ENCODE measurements at places on chromosomes 12 and 14.

GRCh38 chr14:103099081-103099732, 4.7 kb downstream of the EXOC3L4 start:
- no peak for DNase-seq

DNA sequence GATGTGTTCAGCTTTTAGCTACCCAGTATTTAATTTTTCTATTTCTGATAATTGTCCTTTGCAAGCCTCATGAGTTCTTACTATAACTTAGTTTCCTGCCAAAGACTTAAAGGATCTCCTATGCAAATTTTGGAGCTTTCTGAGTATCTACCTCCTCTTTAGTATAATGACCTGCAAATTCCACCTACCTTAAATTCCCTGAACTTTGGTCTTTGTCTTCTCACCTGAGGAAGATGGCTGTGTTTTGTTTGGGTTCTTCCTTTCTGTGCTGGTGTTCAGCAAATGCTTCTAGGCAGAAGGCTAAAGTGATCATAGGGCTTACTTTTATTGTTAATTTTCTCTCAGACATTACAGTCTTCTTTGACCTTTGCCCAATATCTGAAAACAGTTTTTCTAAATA, 142.8 kb downstream of the FUT8 start:
- no peak for DNase-seq

GRCh38 chr12:49054524-49054923, 6.1 kb downstream of the KMT2D start:
- no peak for DNase-seq

DNA sequence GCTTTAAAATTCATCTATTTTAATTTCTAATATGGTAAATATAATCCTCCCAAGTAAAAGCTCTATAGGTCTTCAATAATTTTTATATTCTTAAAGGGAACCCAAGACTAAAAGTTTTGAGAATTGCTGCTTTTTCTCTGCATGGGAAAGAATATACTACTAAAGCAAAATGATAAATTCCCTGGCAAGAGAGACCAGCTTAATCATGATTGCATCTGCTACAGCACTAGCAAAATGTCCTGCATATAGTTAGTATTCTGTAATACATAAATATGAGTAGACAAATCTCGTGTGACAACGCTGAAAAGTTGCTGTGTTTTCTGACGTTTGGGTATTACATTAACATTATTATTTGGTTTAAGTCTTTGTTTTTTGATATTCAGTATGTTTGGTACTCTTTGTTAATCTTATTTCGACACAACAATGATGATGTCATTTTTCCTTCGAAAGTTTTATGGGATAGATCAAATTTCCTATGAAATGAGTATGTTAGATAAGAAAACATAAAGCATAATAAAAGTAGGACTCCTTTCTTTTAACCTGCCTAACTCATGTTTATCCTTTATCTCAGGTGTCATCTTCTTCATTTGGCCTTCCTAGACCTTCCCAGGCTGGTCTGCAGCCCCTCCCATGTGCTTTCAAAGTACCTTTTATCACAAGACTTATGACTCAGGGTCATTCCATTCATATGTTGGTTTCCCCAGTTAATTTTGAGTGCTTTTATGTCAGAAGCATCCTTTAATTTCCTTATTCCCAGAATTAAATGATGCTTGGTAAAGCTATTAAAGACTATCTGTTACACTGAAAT, 321.9 kb downstream of the RAD51B start:
- no peak for DNase-seq

DNA sequence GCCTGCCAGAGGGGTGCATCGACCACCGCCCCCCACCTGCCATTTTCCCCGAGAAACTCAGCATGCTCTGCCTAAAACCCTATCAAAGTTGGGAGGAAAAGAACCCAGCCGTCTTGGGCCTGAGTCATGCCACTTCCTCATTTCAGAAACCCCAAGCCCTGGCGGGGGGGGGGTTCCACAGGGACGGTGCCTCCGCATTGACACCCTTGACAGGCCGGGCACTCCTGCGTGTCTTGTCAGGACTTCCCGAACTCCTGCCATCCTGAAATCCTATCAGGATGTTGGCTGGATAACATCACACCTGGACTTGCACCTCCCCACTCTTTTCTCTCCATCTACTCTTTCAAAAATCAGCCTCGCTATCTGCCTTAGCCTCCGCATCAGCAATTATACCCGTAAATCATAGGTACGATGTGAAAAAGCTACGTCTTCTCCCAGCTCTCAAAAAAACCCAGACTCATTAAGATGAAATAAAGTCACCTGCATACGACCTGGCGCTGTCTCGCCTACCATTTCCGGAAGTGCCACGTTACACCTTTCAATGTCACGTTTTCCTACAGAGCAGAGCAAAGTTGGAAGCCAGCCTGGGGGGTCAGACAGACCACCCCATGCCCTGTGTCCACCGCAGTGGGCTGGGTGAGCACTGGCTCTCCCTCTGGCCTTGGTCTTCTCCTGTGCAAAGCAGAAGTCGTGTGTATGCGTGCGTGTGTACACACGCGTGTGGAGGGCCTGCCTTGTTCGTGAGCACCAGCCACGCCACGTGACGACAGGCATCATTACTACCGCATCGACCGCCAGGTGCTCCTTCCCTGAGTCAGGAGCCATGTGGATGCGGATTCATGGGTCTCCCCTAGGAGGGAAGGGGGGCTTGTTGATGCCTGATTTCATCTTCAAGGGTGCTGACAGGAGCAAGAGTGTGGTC, 96.7 kb downstream of the RFLNA start:
- peak; percentile 50 for DNase-seq

DNA sequence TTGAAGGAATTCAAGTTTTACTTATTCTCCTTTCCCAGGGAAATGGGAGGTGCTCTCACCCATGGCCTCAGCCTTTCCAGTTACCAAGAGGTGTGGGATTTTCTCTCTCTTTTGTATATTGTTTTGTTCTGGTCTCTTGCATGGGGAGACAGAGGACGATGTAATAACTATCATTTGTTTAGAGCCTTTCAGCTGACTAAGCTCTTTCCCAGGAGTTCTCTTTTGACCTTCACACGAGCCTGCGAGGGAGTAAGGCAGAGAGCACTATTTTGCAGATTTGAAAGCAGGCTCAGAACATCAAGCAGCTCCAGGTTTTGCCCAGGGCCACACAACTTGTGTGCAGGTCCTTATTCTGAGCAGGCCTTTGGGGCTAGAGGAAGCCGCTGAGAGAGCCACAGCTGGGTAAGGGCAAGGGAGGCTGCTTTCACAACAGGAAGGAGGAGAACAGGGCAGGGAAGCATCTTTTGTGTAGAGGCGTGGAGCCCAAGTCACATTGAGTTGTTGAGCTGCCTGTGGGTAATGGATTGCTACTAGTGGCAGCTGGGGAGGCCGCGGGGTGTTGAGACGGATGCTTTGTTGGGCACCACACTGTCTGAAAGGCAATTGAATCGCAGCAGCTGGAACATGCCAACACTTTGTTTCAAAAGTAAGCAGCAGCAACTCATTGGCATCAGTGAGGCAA, 116.2 kb downstream of the PRMT8 start:
- no peak for DNase-seq

DNA sequence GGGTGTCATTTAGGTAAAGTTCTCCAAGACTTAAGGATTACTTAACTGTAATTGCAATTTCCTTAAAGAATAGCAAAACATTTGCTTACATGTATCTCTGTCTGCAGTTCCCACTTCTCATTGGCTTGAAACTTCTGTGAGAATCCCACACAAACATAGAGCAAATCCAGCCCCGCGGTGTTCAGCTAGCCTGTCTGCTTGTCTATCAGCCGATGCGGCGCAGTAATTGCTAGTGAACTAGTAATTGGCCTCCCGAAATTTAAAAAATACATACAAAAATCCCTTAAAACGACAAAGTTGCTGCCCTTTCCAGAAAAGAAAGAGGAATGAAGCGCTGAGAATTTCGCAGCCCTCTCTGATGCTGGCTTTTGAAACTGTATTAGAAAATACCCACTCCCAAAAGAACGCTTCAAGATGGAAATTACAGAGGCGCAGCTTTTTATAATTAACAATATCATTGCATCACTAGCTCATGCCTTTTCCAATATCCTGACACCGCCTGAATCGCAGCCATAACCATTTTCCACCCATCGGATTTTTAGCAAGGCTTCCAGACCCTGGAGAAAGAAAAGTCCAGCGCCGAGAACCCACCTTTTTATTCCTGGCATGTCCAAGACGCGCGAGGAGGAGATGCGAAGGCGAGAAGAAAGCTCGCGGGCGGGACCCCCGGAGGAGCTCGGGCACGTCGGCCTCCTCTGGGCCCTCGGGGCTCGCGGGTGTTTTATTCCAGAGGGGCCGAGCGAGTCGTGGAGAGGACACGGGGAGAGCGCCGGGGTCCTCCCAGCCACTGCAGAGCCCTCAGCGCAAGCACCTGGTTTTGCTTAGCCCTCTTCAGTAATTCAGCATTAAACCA, 646 bp downstream of the FBLN5 start:
- no peak for DNase-seq

GRCh38 chr12:53852061-53852460, 86.6 kb upstream of the HOXC13 start:
- no peak for DNase-seq

DNA sequence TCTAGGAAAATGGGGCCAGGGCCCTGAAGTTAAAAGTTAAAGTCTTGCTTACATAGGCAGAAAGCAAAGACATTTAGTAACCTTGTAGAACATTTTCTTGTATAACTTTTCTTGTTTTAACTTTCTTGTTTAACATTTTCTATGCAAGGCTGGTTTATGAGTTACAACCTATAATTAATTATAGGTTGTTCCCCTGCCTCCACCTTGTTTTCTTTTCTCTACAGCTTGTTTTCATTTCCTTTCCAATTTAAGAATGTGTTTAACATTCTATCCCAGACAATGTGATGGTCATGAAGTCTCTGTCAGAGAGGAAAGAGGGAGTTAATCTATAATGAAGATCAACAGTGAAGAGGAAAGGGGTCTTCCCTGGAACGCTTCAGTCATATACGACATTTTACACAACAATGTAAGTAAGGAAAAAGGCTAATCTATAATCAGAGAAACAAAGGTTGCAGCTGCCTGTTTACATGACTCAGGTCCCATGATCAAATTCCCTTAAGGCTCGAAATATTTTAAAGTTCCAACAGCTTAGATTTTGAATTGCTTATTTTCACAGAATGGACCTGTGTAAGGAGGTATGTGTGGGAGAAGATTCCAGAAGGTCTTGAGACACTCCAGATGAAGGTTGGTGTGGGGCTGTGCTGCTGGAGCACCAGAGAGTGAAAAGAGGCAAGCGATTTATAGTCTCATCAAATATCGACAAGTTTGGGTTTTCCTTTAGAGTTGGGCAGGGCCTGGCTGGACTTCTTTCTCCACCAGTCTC, 34.2 kb upstream of the TCL1B start:
- no peak for DNase-seq

GRCh38 chr14:91316761-91317160, 72.3 kb upstream of the GPR68 start:
- DNase-seq: no peak

- DNase-seq: no peak
These were observed 14.5 kb downstream of the LHX5 start for GRCh38 chr12:113457185-113457584.

DNA sequence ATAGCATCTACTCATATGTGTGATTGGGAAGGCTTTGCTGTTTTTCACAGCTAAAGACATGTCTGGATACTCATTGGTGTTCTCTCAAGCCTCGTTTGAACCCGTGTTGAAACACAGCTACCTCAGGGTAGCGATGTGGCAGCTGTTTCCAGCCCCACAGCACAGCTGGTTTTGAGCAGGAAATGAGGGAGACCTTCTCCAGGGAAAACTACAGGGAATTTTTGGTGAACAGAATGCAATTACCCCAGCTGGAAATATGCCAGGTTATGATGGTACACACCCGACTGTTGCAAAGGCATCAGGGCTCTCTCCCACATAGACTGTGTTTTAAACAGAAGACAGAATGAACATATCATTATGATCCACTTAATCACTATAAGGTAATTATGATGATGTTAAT, 828.9 kb downstream of the VRK1 start:
- no peak for DNase-seq

DNA sequence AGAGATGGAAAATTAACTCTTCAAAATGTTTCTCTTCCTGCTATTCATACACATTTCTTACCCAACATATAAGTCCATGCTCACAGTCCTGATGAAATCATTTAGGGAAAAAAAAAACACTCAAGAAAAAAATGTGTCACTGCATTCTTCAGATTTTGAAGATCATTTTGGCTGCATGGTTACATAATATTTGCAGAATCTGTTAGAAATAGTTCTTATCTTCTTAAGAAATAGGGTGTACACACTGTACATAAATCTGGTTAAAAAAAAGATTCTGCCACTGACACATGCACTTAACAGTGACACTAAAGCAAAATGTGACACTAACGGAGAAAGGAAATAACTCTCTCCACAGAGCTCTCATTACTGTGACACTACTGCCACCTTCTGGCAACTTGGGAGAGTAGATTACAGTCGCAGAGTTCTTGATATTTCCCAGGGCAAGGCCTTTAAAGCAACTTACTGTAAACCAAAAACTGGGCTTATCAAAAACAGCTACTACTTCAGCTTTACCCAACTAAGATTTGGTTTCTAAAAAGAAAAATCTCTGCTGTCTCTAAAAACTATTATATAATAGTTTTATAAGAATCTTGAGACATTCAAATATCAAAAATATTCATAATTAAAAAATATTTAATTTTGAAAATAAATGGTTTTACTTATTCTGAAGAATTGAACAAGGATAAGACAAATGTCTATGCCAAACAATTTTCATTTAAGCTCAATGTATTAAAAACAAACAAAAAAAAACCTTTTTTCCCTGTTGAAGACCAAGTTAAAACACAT, 65.0 kb downstream of the SETD3 start:
- DNase-seq: peak; percentile 80

DNA sequence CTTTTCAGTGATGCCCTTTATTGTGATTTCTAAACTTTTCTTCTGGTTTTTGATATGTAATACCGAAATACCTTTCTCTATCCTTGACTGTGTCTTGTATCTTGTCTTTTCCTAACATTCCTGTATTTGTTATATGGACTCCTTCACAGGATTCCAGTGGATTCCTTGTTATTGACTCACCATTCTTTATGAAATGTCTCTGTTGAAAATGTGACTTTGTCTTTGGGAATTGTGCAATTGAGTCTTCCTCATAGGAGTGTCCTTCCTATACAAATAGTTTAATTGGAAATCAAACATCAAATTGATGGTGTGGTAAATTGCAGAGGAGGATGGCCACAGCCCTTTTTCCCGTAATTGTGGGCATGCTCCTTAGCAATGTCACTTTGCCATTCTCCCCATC, 296.6 kb upstream of the KITLG start:
- no peak for DNase-seq

- DNase-seq: peak; percentile 28
These were observed 19.9 kb downstream of the EIF2B2 start for GRCh38 chr14:75022655-75023054.

GRCh38 chr12:75478116-75478794, 2.3 kb upstream of the GLIPR1 start:
- DNase-seq: peak; percentile 60

DNA sequence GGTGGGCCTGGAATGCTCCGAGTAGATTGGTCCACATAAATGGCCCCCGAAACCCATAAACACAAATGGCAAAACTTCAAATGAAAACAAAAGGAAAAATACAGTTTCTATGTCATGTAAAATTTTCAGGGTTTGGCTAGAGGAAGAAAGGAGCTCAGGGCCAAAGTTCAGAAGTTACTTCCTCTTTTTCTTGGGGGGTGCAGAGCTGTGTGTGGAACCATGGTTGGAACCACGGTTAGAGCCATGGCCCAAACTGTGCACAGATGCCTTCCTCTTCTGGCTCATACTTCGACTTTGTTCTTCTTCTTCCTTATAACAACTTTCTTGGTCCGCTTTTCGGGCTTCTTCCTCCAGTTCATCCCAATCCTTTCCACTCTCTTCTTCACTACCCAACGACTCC, 51.7 kb downstream of the MGST1 start:
- no peak for DNase-seq

Data from activated CD8-positive, alpha-beta T cell treated with anti-CD3 and anti-CD28 coated beads, Interleukin-2, amount 10 ng/mL, durations not matched to agents 7 days and 5 days (primary cell).